Astrocyte of the spinal cord (primary cell): ENCODE measurements at places on chromosomes 1 and 21.

GRCh38 chr1:91891969-91892368 is 6.0 kb upstream of the TGFBR3 start:
- peak; percentile 24 for DNase-seq

- no peak for DNase-seq
Observed at GRCh38 chr1:171922999-171923398, 81.7 kb downstream of the DNM3 start.

- peak; percentile 67 for DNase-seq
Observed at GRCh38 chr1:111139324-111139955, 453 bp downstream of the DRAM2 start.

- no peak for DNase-seq
Observed at GRCh38 chr21:44855572-44855971, 17.9 kb downstream of the PTTG1IP start.

DNA sequence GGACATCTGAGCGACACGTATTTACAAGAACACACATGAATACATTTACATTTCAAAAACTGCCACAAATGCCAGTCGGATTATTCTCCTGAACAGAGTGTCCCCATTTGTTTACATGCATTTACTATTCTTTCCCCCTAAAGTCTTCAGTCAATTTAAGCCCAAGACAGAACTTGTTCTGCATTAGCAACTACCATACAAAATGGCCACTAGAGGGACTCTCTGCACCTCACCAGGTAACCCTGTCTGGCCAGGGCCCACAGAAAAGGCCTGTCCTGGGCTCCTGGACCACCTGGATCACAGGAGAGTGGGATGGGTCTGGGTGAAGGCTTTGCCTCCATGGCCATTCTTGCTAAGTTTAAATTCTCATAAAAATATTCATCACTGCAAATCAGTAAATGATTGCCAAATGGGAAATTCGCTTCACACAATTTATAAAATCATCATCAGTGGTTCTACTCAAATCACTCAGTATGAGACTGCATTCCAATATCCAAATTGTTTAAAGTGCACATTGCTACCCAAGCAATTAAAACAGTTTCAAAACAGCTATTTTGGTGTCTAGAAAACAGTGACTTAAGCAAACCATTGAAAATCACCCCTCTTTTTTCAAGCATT is 12.5 kb upstream of the GUCA2A start:
- peak; percentile 53 for DNase-seq

GRCh38 chr21:30981403-30981802 is 56.9 kb downstream of the KRTAP19-8 start:
- no peak for DNase-seq

GRCh38 chr1:174766727-174767126 is 233.0 kb upstream of the CACYBP start:
- no peak for DNase-seq

DNA sequence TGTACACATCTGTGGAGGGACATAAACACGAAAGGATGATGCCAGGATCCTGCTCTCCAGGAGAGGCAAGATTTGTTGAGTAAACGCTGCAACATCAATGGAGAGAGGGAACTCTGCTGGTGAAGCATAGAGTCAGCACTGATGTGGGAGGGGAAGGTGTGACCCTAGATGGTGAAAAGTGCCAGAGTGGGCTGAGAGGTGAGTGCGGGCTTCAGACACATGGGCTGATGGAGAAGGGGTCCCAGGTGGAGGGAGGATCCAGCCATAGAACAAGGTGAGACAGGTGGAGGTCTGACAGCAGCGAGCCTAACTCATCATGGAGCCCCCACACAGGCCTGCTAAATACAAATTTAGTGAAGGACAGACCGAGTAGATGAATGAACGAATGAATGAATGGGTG is 9.7 kb downstream of the RD3 start:
- DNase-seq, result no peak

GRCh38 chr1:178825167-178825566 is 45.7 kb downstream of the ANGPTL1 start:
- DNase-seq, result no peak

- DNase-seq, result no peak
Observed at GRCh38 chr21:43189936-43190335, 21.1 kb downstream of the CRYAA start.

- no peak for DNase-seq
Observed at GRCh38 chr1:107877745-107878144, 87.2 kb downstream of the VAV3 start.

GRCh38 chr1:218711001-218711400 is 365.9 kb downstream of the TGFB2 start:
- DNase-seq, result no peak

GRCh38 chr21:45986316-45987051 is 4.9 kb downstream of the COL6A1 start:
- DNase-seq, result no peak

DNA sequence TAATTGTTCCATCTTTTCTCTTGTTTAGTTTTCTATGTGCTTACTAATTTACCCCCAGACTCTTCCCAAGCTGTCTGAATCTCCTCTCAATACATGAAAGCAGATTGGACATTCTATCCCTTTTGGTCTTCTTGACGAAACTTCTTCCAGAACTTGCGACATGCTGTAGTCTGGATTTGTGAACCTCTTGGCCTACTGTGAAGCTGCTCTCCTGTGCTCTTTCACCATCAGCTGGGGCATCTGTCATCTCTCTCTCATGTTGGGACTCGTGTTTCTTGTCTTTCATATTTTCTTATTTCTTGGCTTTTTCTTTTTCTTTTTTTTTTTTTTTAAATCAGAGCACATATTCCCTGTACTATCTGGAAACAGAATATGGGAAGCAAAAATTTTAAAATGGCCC is 6.8 kb downstream of the CPT2 start:
- no peak for DNase-seq

- DNase-seq, result no peak
Observed at GRCh38 chr21:41360072-41360821, 1.6 kb upstream of the MX2 start.

- DNase-seq, result no peak
Observed at GRCh38 chr1:214952648-214953047, 129.9 kb upstream of the KCNK2 start.

DNA sequence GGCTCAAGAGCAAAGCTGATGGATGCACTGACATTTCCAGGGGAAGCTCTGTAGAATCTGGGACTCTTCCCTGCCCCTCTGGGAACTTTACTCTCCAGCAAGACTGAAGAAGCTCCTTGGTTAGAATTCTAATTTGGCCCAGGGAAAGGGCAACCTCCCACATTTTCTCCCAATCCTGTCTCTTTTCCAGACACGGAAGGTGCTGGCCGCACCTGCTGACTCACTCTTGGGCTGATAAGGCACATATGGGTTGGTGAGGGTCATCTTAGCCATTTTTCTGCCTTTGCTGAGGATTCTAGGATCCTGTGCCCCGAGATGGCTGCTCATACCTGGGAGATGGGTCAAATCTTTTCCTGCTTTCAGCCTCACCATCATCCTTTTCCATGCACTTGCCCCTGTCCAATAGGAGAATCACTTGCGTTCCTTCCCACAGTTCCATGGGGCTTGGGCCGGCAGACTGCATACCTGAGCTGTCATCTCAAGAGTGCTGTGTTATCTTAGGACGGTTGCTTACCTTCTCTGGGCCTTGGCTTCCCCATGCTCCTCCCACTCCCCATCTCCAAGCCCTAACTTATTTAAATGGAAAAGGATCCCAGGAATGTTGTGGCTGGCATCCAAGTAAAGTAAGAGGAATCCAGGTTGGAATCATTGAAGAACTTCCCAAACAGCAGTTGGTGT is 1.3 kb downstream of the TINAGL1 start:
- DNase-seq, result peak; percentile 36

GRCh38 chr1:110690709-110691365 is 16.1 kb upstream of the KCNA3 start:
- DNase-seq, result no peak

DNA sequence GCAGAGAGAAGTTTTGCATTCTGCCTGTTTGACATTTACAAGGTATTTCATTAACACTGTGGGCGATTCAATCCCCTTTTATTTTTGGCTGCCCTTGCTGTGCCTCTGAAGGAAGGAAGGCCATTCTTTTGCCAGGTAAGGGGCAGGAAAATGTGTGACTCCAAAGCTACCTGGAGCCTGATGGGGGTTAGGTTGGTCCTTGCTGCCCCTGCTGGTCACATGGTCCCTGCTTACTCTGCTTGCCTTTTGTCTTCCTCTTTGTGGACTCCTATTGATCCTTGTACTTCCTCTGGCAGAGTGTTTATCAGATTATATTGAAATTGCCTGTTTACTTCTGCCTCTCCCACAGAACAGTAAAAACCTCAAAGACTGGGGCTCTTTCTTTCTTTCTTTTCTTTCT is 65.7 kb downstream of the ST6GALNAC3 start:
- DNase-seq, result no peak

DNA sequence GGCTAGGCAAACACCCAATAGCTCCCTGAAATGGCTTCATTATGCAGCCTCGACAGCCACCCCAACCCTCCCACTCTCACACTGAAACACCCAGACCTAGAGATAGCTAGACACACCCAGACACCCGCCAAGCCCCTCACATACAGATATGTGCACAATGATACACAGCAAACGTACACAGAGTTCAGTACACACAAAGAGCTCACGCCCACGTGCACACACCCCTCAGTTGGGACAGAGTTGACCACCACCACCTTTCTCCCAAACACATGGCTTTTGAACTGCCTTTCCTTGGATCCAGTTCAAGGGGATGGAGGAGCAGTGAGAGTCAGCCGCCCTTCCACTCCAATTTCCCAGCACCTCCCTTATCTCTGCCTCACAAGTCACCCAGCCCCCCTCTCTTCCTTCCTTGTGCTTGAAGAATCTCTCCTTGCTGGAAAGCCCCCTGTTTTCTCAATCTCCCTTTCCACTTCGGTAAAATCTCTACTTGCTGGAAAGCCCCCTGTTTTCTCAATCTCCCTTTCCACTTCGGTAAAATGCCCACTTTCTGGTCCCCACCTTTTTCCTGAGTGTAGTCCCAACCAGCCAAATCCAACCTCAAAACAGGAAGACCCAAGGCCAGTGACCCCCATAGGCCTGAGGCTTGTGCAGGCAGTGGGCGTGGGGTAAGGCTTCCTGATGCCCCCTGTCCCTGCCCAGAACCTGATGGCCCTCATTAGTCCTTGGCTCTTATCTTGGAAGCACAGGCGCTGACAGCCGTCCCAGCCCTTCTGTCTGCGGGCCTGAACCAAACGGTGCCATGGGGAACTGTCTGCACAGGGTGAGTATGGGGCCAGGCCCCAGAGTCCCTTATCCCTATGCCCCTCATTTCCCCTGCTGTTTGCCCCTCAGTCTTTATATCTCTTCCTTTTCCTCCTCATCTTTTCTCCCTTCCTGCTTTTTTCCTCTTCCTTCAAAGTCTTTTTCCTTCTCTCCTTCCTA is at the start of gene ACKR1:
Gene ACKR1 (plus strand): TSS at position 715 of the 981 bp plus-strand sequence. CDS start 85 bp downstream, at position 800.
- no peak for DNase-seq

DNA sequence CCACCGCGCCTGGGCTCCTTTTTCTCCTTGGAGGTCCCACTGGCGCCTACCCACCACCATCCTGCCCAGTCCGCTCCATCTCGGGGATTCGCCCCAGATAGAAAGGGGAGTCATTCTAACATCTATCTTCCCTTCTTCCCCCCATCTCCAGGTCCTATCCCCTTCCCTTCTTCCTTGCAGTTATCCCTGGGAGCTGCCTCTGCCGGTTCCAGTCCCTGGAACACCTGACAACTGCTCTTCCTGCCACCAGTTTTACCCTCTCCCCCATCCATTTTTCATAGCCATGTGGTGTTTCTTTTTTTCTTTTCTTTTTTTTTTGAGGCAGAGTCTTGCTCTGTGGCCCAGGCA is 12.0 kb upstream of the COL16A1 start:
- DNase-seq, result no peak

GRCh38 chr1:192104852-192105251 is 53.4 kb upstream of the RGS18 start:
- peak; percentile 74 for DNase-seq

- no peak for DNase-seq
Observed at GRCh38 chr1:230382001-230382491, 44.1 kb downstream of the PGBD5 start.

GRCh38 chr1:112618721-112619517 is at the start of gene ST7L:
Gene ST7L, minus strand, starts transcription at chr1:112619141. Its CDS starts 28 bp downstream, at chr1:112619113.
- DNase-seq, result peak; percentile 74

DNA sequence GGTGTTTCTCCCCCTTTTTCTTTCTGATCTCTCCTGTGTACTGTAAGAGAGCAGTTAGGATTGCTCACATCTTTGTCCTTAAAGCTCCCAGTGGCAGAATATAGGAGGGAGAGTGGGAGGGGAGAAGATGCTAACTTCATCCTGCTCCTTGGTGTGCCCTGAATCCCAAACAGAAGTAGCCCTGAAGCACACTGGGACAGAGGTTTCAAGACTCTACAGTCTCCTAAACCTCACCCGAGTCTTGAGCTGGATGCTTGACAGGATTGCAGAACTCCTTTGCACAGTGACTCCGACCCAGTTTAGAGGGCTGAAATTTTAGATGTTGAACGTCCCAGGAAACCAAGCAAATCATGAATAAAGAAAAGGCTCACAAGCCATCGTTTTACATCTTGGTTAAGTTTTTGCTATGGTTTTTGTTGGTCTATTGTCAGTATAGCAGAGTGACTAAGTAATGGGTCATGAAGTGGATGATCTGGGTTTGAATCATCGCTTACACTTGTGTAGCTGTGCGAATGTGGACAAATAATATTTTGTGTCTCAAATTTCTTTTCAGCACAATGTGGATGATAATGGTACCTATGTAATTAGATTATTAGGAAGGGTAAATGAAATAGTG is 37.5 kb downstream of the XCL2 start:
- DNase-seq, result peak; percentile 61

GRCh38 chr21:46092811-46093667 is 4.9 kb upstream of the COL6A2 start:
- DNase-seq, result no peak

DNA sequence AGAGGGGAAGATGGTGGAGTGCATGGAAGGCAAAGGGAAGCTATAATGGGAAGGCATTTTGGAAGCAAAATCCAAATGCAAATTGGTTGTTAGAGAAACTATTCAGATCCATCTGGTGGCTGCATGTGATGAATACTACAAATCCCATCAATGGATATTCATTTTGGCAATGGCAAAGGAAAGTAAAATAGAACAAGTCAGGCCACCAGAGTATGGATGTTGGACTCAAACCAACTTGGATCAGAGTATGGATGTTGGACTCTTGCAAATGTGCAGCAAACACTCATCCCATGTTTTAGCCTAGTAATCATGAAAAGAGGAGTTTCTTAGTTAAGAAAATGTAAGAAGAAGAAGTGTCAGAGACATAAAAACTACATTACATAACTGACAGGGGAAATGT is 289.6 kb upstream of the DAB1 start:
- no peak for DNase-seq

- DNase-seq, result no peak
Observed at GRCh38 chr1:56468518-56468917, 110.8 kb downstream of the PLPP3 start.

- peak; percentile 47 for DNase-seq
Observed at GRCh38 chr1:203627851-203628200, 1.2 kb downstream of the ATP2B4 start.

GRCh38 chr1:196433000-196433399 is 175.2 kb downstream of the KCNT2 start:
- no peak for DNase-seq

- DNase-seq, result no peak
Observed at GRCh38 chr21:37168666-37169065, 95.6 kb downstream of the TTC3 start.

DNA sequence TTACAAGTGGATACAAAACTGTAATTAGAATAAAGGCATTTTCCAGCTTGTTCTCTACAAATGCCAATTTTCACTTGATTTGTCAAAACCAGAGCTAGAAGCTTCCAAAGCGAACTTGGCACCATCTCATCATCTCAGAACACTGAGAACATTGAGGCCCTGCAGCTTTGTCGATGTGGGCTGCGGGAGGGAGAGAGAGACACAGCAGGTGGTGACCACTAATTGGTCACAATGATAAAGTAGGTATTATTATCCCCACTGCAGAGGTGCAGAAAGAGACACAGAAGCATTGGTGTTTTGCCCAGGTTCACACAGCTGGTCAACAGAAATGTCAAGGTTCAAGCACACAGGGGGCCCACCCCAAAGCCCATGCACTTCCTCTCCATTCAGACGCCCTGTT is 72.2 kb upstream of the KRTAP19-8 start:
- DNase-seq, result peak; percentile 57
